ENCODE measurements at places on chromosomes 16 and 17.

DNA sequence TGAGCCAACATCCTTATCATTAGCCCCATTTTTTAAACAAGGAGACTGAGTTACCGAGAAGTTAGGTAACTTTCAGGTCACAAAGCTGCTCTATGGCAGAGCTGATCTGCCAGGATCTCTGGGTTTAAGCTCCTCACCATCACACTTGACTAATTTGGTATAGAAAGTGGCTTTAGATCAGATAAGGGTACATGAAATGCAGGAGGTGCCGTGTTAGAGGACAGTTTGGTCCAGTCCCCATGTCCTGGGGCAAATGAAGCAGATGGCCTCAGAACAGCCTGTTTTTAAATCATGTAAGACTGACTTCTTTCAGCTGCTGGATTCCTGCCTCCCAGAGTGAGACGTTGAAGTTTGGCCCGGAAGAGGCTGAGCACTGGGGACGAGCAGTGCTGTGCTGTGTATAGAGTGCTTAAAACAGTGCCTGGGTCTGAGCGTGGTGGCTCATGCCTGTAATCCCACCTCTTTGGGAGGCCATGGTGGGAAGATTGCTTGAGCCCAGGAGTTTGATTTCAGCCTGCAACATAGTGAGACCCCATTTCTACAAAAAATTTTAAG, 187.0 kb upstream of the CACNG3 start:
- no peak for DNase-seq

- peak; percentile 4 for DNase-seq
These were observed 96.6 kb downstream of the CYB561 start for GRCh38 chr17:63349478-63350000.

DNA sequence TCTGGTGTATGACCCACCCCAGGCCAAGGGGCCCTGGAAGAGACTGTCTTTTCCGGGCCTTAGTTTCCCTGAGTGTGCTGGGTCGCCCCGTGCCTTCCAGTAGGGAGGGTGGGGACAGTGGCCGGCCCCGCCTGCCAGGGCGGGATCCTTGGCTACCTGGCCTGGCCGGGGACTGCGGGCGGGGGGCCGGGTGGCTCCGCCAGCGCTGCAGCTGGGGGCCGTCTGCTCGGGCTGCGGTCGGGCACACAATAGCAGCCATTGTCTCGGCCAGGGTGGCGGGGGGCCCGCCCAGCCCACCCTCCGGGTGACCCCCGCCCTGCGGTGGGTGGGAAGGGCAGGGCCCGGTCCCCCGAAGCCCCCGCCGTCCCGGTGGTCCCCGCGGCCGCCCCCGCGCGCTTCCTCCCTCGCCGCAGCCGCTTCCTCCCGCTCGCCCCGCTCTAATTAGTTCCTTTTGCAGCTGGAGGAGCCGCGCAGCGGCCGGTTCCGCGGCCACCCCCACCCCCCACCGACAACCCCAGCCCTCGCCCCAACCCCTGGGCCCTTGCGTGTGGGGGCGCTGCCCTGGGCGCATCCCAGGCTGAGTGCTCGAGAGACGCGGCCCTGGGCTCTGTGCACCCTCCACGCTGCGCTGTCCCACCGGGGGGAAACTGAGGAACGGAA, 11.6 kb downstream of the GLIS2 start:
- DNase-seq: peak; percentile 40

- peak; percentile 74 for DNase-seq
These were observed 30.2 kb downstream of the ENDOV start for GRCh38 chr17:80445007-80445725.

- peak; percentile 59 for DNase-seq
These were observed 4.7 kb upstream of the IGSF6 start for GRCh38 chr16:21656795-21657768.

DNA sequence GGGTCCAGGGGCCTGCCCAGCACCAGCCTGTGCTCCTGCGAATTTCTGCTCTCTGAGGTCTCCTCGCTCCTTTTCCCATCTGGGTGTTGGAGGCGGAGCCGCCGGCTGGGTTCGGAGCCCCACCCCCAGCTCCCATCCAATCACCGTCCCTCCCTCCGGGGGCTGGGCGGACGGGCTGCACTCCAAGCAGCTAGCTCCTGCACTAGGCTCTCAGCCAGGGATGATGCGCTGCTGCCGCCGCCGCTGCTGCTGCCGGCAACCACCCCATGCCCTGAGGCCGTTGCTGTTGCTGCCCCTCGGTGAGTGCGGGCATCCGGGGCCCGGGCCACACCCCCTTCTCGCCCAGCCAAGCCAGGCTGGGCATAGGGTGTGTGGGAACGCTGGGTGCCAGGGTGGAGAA, at the start of gene NRN1L:
Gene NRN1L (plus strand): TSS at position 202 of the 400 bp plus-strand sequence. CDS start 19 bp downstream, at position 221.
- DNase-seq: peak; percentile 60

GRCh38 chr17:34584805-34585416, 5.5 kb downstream of the TMEM132E start:
- peak; percentile 81 for DNase-seq

DNA sequence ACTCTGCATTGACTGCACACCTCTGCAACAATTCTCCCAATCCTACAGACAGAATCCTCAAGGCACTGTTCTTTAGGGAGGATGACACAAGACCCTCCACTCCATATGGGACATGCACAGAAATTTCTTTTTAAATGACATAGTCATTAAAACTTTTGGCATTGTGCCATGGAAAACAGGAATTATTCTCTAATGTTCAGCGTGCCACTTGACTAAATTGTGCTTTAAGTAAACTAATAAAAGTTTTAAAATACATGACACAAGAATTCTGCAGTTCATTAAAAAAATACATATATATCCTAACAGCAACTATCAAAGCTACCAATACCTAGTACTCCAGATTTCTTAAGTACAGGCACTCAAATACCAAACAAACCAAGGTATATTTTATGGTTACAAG, 16.0 kb downstream of the CEP112 start:
- peak; percentile 55 for DNase-seq

DNA sequence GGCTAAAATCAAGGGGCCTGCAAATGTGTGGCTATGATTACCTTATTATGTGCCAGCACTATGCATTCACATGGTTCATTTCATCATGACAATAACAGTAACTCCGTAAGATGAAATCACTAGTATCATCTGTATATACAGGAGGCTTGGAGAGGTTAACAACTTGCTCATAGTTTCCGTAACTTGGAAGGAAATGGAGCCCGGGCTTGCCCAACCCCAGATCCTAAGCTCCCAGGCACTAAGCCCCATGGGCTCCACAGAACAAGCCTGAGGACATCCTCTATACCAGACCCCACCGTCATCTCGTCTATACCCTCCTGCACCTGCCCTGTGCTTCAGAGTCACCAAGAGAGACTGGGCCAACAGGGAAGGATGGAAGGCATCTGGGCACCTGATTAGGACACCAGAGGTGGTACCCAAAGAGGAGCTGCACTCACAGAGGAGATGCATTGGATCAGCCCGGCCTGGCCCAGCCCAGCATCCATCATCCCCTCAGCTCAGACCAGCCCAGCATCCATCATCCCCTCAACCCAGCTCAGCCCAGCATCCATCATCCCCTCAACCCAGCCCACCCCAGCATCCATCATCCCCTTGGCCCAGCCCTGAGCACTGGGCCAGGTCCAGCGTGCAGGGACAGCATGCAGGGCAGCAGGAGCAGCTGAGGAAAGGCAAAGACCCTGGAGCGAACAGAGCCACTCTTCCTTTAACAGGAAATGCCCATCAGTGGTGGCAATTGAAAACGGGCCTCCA, 28.5 kb downstream of the NSMCE1 start:
- DNase-seq: no peak

GRCh38 chr16:55398762-55399161, 74.8 kb downstream of the IRX6 start:
- no peak for DNase-seq

DNA sequence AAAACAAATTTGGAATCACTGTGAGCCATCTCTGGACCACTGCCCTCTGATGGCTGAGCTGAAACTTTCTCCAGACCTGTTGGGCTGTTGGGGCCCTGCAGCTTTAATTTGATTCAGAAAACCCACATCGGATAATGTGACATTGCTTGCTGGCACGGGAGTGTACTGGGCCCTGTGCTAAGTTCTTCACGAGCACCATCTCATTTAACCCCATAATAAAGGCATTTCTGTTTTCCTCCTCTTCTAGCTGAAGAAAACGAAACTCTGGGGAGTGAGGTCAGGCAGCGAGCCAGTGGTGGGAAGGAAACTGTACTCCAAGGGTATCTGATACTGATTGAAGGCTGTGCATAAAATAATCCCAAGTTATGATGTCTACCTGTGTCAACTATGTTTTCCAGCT, 34.5 kb upstream of the TNRC6A start:
- DNase-seq: no peak

DNA sequence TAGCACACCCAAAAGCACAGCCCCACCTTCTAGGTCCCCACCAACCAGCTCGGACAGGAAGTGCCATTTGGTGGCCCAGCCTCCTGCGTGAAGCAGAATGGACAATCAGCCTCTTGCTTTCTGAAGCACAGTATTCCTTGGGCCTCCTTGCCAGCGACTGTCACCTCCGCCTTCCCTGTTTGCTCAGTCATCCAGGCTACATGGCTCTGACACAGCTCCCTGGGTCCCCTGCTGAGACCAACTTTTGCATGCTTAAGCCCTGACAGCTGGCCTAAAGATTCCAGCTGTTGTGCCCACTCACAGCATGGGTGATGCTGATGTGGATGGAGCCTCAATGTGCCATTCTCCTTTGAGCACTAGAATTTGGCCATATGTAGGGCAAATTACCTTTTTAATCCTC, 4.5 kb upstream of the CACNG5 start:
- DNase-seq: peak; percentile 67

GRCh38 chr16:19502395-19503131, 19.3 kb downstream of the GDE1 start:
- peak; percentile 85 for DNase-seq

GRCh38 chr16:75273054-75273925, 21.9 kb upstream of the BCAR1 start:
- DNase-seq: no peak

GRCh38 chr17:16379654-16380053, 1.2 kb upstream of the UBB start:
- no peak for DNase-seq

DNA sequence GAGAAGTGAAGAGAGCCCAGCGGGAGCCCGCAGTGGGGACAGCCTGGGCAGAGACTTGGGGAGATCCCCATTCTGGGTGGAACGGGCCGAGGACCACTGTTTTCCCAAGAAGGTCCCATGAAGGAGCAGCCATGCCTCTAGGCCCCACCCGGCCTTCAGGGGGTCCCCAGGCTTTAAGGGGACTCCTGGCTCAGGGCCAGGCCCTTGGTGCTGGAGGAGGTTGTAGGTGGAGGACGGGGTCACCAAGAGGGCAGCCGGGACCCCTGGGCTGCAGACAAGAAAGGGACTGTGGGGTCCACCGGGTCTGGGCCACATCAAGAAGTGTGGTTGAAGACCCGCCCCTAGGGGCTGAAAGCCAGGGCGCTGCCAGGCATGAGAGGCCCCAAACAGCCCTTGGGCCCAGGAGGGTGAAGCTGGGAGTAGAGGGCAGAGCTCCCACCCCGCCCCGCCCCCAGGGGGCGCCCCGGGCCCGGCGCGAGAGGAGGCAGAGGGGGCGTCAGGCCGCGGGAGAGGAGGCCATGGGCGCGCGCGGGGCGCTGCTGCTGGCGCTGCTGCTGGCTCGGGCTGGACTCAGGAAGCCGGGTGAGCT, at the start of gene PRSS21:
Gene PRSS21 (plus strand): TSS at position 487 of the 589 bp plus-strand sequence. CDS start 32 bp downstream, at position 519.
- DNase-seq: peak; percentile 50
